ENCODE measurements at places on chromosomes 5 and 9. TPM values are rescaled to one million over a fixed set of nuclear protein-coding genes. Genes with fewer than 3 reads are reported as not detected.

The PDLIM4 gene
- total RNA-seq, result 3.2 TPM

The IZUMO3 gene
- total RNA-seq, result not detected

The HSPA9 gene
- total RNA-seq, result 399 TPM

The CBY3 gene
- total RNA-seq, result not detected

The TMC1 gene
- total RNA-seq, result not detected

The MAP3K1 gene
- 5.1 TPM for total RNA-seq

The WDR38 gene
- not detected for total RNA-seq

GRCh38 chr5:176941951-176942350, 42.8 kb upstream of the HK3 start:
- DNase-seq, result no peak

DNA sequence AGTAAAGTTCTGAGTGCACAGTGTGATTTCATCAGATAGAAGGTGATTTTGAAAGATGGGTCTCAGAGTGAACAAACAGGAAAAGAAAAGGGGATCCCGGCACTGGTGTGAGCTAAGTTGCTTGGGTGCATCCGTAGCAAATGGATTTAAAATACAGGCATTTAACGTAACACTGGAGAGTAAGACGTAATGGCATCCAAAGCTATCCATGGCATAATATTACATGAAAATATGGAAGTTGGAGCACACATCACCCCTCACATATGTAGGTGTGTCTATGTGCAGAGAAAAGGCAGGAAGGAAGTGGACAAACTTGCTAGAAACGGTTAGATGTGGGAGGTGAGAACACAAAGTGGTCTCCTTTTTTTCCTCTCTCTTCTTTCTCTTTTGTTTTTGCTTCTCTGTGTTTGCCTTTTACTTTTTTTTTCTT, 38.2 kb upstream of the SEMA4D start:
- DNase-seq, result no peak

DNA sequence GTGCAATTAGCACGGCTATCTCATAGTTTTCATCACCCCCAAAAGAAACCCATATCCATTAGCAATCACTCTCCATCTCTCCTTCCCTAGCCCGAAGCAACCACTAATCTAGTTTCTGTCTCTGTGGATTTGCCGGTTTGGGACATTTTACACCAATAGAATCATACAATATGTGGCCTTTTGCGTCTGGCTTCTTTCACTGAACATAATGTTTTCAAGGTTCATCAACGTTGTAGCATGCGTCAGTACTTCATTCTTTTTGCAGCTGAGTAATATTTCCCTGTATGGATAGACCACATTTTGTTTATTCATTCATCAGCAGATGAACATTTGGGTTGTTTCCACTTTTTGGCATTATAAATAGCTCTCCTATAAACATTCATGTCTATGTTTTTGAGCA, 75.4 kb upstream of the TBC1D2 start:
- DNase-seq, result no peak

DNA sequence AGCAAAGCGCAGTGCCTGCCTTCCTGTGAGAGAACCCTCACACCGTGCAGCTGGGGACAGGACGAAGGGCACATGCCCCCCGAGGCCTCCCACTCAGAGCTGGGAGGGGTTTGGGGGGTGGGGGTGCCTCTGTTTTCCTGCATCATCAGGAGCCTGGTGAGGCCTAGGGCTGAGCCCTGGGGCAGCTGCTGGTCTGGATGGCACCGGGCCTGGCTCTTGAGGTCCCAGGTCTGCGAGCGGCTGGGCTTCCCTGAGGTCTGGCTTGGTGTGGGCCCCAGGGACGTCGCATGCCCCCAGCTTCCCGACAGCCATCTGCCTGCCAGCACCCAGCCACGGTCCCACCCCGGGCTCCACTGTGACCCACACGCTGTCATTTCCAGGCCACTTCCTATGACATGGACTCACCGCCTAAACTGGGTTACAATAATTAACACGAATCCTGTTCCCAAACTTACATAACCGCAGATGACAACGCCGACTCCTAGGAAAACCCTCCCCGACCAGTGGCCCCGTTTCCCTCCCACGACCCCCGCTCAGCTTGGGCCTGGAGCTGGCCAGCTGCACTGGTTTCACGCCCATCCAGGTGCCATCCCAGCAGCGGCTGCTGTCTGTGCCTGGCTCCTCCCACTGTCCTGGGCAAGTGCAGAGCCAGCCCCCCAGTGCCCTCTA, 8.7 kb downstream of the NACC2 start:
- no peak for DNase-seq

All from psoas muscle (tissue), 8 donors.